ENCODE measurements at places on chromosomes 7 and 10. TPM values are rescaled to one million over a fixed set of nuclear protein-coding genes. Genes with fewer than 3 reads are reported as not detected.

HMX3 gene
- total RNA-seq: not detected

NXPH1 gene
- total RNA-seq: not detected

SYPL1 gene
- 60.3 TPM for total RNA-seq

CYP3A5 gene
- 4.2 TPM for total RNA-seq

IKZF1 gene
- 0.36 TPM for total RNA-seq

ERVW-1 gene
- total RNA-seq: not detected

CACNA2D1 gene
- 25.1 TPM for total RNA-seq

ASB10 gene
- not detected for total RNA-seq

PGAM2 gene
- total RNA-seq: 2.5 TPM

GCK gene
- total RNA-seq: 4.9 TPM

SLC39A12 gene
- total RNA-seq: not detected

SYCE1 gene
- total RNA-seq: not detected

GFRA1 gene
- total RNA-seq: 8.7 TPM

ITIH5 gene
- total RNA-seq: 2.3 TPM
